ENCODE measurements at places on chromosomes 4 and X.

DNA sequence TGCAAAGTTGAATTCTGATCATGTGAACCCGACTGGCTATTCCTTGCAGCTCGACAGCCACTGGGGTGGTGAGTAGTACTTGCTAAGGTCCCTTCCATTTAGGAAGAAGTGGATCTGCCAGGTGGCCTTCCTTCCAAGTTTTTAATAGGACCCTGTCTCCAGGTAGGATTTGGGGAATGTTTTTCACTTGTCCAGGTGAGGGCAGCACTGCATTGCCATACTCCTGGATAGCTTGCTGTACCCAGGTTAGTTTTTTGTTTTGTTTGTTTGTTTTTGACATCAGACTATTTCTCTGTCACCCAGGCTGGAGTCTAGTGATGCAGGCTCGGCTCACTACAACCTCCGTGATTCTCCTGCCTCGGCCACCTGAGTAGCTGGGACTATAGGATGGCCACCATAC is 29.8 kb downstream of the SAGE1 start:
- DNase-seq = no peak

DNA sequence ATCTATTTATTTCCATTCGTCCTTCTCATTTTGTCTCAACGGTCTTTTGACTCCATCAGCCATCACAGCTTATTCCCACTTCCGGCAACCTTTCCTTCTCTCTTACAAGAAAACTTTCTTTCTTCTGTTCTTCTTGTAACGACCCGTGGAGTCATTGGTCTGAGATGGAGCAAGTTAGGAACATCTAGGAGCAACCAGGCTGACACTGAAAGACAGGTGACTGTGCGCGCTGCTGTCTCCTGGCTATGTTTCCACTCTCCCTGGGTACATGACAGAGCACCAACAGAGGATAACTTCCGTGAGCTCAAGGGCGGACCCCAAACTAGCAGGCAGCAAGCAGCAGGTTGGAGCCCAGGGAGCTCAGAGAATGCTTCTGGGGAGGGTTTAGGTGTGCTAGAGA is 2.5 kb downstream of the FGF5 start:
- DNase-seq = no peak

DNA sequence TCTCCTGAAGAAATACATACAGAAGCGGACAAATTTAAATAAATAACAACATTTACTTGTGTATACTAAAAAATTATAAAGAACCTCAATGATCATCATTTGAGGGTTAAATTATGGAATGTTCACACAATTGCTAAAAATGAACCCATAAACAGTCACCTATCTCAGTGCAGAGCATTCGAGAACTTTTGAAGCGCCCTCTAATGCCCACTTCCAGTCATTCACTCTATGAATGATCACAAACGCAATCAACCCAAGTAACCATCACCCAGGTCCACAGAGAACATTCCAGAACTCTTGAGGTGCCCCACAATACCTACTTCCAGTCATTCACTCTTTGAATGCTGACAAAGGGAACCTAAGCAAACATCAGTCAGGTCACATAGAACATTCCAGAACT is 103.5 kb upstream of the PLAC1 start:
- peak; percentile 24 for DNase-seq

- DNase-seq = no peak
Measured at GRCh38 chr4:48388525-48389154, 47.3 kb downstream of the SLAIN2 start.

DNA sequence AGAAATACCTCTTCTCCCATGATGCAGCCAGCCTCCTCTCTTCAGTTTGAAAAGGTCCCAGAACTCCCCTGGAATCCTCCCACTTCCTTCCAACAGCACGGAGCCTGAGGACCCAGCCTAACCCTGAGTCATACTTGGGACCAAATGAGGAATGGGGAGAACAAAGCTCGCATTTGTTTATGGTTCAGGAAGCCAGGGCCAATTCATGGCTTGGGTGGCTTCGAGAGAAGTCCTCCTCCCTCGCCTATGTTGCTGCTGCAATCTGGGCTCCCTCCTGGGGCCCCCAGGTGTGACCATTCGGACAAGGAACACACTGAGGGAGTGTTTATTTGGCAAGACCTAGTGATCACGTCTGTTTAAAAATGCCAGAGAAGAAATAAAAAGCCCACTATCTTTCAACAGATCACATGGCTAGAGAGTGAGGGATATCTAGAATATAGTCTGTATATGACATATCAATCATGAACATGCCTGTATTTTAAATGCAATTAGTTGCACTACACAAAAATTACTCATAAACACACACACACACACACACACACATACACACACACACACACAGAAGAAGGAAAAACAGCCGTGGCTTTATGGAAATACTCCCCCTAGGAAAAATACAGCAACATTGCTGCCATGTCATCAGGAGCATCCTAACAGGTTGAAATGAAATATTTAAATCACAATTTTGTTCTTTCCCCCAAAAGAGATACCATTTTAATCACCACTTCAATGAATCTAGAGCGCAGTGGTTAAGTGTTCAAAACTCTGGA is 155.7 kb upstream of the MAP3K15 start:
- no peak for DNase-seq

DNA sequence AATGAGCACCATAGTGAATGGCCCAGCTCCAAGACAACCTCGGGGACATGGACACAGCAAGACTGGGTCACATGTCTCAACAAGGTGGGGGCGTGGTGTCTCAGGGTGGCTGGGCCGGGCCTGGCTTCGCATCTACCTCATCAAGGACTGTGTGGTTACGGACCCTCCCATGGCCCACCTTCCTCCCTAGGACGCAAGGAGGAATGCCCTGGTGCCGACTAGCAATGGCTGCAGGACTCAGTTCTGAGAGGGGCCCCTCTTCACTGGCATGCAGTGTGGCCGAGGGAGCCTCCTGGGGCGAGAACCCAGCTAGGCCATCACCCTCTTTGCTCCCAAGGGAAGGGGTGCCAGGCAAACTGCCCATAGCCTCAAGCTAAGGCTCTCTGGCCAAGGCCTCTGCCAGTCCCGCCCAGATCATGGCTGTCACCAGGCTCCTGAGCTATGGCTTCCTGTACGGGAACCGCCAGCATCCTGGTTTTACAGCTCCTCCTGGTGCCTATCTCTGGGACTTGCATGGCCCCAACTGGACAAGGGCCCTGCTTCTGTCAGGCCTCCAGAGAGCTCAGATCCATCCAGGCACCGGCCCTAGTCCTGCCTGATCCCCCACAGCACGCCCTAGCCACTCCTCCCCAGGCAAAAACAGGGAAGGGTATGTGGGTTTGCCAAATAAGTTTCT is 218.0 kb upstream of the AGTR2 start:
- no peak for DNase-seq

DNA sequence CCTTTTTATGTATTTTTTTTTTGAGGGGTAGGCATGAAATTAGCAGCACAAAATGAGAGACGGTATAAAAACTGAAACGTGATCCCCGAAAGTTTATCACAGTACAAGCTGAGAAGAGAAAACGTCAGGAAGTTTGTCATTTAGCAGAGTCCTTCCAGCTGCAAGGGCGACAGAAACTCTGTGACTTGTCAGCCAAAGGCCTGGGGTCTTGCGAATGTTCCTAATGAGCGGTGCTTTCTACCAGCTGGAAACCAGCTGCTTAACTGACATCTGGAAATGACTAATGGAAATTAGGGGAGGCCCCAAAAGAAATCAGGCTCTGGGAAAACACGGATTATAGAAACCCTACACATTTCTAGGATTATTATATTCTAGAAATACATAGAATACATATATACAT is 66.5 kb downstream of the CHRNA9 start:
- no peak for DNase-seq

- DNase-seq = no peak
Measured at GRCh38 chr4:37682701-37683401, 3.3 kb downstream of the RELL1 start.

DNA sequence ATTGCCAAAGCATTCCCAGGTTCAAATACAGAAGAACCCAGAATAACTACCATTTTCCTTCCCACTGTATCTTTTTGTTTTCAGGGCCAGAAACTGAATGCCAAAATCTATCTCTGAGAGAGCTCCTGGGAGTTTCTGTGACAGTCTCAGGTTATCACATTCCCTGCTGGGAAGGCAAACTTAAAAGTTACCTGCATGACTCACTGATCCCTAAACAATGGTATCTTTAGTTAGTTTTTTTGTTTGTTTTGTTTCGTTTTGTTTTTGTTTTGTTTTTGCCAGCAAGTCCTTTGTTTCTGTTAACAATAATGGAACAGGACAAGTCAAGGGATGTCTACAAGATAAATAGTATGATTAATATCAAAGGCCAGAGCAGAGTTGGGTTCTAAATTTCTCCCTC is 34.3 kb downstream of the PAPSS1 start:
- no peak for DNase-seq

DNA sequence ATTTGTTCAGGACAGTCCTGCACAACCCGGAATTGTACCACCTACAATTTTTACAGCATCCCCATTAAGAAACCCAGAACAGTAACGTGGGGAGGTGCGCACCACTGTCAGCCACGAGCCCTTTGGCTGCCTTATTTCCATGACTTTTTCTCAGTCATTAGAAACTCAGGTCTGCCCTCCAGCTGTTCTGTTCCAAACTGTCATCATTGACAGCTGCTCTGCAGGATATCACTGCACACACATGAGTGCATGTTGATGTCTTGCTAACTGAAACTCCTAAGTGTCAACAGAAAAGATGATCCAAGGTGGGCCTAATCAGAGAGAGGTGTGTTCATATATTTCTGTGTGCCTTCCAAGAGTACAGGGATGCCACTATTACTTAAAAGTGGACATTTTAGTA is 123.4 kb downstream of the PARM1 start:
- DNase-seq = no peak

DNA sequence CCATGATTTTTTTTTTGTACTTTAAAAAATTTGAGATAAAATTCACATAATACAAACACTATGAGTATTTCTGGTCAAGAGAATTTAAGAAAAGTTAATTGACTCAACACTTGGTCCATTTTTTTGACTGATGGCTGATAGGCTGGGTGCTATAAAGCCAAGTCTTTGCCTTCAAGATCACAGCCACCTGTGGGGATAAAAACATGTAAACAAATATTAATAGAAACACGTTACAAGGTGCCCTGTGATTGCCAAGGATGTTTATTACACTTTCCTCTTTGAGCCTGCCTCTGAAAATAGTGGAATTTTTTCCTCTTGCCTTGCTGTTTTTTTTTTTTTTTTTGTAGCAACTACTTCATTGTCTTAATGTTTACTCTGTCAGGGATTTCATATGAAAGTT is 63.3 kb downstream of the FHIP1A start:
- DNase-seq = no peak

DNA sequence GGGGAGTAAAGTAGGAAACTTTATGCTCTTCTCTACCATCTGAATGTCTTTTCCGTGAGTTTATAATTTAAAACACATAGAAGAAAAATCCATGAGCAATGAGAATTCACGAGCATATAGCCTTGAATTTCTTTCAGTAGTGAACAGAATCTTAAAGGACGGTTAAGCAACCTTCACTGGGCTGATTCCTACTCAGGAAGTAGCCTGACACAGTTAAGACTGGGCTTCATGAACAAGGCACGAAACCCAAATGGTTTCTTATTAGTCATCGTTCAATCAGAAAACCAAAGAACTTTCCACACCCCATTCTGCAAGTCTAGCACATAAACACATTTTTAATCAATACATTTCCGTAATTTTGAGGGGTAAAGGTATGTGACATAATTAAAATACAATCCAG is 95.8 kb downstream of the SH3KBP1 start:
- DNase-seq = no peak

GRCh38 chr4:80081566-80081965 is 8.5 kb upstream of the ANTXR2 start:
- DNase-seq = no peak

GRCh38 chrX:106932960-106933537 is 12.8 kb downstream of the CLDN2 start:
- DNase-seq = no peak

- no peak for DNase-seq
Measured at GRCh38 chr4:139576219-139576618, 20.2 kb upstream of the SETD7 start.

DNA sequence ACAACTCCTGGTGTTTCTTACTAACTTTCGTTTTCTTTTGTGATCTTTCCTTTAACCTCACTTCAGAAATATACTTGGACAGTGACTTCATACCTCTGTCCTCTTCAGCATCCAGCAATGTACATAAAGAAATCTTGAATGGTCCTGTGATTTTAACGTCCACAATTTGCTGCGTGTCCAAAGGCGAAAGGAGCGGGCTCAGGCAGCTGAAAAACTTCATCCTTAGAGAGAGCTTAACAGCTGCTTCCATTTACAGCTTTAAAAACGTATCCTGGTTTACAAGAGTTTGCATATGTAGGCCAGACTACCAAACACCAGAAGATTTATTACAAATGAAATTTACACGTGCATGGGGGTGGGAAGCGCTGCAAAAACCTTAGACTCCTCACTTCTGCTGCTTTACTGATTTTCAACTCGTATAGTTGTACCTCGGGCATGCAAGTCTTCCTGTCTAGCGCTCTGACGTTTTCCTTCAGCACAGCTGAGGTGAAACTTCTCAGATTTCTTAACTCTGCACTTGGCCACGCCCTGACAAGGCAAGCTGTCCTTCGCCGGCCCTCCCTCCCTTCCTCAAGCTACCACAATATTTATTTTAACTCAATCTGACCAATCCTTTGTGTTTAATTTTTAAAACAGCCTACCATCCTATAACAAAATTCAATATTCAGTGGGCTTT is 406.4 kb downstream of the FAM47A start:
- DNase-seq = no peak

- DNase-seq = no peak
Measured at GRCh38 chrX:103681443-103681842, 5.1 kb downstream of the MORF4L2 start.

- no peak for DNase-seq
Measured at GRCh38 chr4:145497199-145498149, 15.8 kb downstream of the SMAD1 start.

DNA sequence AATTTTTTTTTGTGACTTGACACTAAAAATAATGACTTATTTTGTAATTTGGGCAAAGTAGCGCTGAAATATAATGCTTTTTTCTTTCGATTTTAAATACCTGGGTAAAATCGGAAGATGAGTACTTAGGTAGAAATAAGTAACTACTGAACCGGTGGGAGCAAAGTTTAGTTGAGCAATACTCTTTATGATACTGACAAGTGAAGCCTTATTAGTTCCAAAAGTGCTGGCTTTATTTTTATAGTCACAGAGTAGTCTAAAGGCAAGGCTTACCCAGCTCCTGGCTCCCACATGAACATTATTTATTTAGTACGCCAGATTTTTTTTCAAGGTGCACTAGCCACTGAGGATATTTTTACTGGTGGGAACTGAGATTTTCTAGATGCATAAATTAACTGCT is 14.4 kb upstream of the TRPC5OS start:
- DNase-seq = no peak

DNA sequence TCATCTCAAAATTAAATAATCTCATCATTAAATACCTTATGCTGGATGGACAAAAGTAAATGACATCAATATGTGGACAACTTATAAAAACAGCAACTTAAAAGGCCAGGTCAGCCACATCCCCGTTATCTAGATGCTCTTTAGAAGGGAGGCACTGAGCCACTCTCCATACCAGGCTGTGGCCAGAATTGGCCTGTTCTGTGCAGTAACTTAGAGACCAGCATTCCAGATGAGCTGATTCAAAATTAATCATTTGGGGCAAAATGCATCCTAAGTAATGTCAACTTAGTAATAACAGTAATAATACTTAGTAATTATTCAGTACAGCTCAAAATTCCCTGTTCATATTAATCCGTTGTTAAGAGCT is 373.6 kb downstream of the FBXW7 start:
- DNase-seq = no peak

Measured in DND-41 (cell line).